HTR-8/SVneo (cell line): ENCODE measurements at places on chromosomes 2 and 18.

- no peak for DNase-seq
Measured at GRCh38 chr2:174503161-174503809, 16.5 kb upstream of the GPR155 start.

GRCh38 chr18:6854811-6855210 is 125.3 kb downstream of the ARHGAP28 start:
- no peak for DNase-seq

DNA sequence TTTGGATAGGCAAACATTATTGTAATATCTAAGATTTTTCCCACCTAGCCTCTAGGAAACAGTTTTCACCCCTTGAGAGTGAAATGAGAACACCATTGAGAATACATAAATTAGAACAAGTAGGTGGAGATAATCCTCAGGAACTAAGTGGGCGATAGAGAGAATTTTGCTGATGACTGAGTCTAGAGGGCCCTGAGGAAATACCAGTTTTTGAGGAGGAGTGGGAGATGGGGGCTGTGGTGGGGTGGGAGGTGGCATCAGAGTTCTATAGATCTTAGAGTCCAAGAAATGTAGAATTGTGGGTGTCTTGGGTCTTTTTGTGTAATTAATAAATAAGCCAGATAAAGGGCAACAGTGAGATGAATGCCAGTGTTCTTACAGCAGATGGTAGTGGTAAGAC is 11.8 kb downstream of the NCAPH start:
- DNase-seq, result no peak

GRCh38 chr2:162198239-162198638 is 45.0 kb downstream of the FAP start:
- no peak for DNase-seq

DNA sequence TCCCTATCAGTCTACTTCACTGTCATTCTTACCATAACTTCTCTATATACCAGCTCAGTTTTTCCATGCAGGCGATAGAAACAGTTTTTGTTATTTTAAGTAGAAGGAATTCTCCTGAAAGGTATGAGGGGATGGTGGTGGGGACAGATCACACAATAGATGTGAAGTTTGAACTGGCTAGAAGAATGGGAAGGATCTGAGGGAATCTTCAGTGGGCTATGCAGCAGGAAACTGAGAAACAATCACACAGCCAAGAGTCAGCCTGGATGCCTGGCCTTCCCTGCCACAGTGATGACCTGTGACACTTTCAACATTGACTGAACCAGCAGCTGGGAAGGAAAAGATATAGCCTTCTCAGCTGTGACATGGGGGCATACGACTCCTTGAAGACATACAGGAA is 329.1 kb upstream of the GULP1 start:
- no peak for DNase-seq

DNA sequence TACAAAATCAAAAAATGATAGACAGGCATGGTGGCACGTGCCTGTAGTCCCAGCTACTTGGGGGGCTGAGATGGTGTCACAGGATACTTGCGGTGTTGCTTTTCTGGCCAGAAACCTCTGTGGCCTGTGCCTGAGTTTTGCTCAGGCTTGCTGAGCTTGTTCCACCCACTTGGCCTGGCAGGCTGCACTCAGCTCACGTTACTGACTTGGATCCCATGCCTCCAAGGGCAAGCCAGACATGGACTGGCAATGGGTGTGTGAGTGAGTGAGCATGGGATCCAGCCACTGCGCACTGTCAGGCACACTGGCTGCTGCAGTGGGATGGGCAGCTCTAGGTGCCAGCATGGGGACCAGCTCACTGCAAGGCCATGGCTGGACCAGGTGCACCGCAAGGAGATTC is 67.9 kb downstream of the NCAPH start:
- no peak for DNase-seq

GRCh38 chr18:57670046-57670445 is 48.4 kb upstream of the NARS1 start:
- DNase-seq, result no peak

DNA sequence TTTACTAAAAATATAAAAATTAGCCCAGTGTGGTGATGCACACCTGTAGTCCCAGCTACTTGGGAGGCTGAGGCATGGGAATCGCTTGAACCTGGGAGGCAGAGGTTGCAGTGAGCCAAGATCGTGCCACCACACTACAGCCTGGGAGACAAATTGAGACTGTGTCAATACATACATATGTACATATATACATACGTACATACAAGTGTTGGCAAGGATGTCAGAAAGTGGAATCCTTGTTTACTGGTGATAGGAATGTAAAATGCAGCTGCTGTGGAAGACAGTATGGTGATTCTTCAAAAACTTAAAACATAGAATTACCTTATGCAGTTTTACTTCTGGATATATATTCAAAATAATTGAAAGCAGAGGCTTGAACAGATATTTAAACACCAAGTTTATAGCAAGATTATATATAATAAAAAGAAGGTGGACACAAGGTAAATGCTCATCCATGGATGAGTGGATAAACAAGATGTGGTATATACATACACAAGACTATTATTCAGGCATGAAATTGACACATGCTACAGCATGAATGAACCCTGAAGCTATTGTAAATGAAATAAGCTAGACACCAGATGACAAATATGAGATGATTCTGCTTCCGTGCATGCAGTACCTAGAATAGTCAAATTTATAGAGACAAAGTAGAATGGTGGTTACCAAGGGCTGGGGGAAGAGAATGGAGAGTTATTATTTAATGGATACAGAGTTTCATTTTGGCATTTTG is 43.2 kb downstream of the CCDC138 start:
- DNase-seq, result no peak

- DNase-seq, result no peak
Measured at GRCh38 chr18:58813561-58814225, 51.0 kb upstream of the ZNF532 start.

GRCh38 chr2:69597843-69598610 is 45.5 kb downstream of the AAK1 start:
- DNase-seq, result no peak

DNA sequence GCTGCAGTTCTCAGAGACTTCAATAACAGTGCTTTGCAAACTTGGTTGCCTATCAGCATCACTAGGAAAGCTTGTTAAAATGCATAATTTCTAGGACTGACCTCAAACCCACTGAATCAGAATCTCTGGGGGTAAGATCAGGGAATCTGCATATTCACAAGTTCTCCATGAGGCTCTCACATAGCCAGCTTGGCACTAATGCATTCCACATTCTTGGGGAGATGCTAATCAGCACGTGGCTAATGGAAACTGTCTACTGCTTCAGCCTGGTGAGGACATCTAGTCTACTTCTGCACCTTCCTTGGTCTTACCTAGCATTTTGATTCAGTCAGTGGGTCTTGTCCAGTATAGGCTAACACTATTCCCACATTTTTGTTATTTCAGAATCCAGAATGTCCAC is 56.3 kb downstream of the RBKS start:
- no peak for DNase-seq

DNA sequence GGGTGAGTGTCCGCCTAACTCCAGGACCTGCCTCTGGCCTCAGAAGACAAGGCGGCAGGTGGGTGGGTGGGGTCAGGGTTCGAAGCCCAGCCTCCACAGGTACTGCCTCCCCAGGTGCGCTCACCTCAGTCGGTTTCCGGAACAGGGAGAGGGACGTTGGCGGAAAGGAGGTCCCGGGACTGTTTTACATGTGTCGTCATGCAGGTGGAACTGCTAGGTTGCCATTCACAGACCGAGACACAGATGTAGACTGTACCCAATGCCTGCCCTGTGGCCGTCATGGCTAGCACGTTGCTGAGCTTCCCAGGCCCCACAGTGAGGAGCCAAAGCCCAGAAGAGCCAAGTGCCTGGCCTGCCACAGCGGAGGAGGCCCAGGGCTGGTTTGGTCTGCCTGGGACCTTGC is 284.0 kb upstream of the HS6ST1 start:
- no peak for DNase-seq

DNA sequence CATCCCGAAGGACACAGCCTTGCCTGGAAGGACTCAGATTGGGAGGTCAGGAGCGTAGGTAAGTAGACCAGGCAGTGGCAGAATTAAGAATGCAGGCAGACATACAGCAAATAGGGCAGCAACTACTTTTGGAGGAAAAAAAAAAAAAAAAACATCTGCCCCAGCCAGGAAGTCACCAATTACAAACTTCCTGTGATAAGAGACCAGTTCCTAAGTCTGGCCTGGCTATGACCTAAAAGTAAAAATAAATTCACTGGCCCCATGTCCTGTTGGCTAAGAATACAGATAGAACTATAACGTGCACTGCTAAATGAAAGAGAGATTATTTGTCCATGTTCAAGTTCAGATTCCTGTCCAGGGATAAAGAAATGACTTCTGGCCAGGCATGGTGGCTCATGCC is 45.2 kb upstream of the NOSTRIN start:
- DNase-seq, result no peak

DNA sequence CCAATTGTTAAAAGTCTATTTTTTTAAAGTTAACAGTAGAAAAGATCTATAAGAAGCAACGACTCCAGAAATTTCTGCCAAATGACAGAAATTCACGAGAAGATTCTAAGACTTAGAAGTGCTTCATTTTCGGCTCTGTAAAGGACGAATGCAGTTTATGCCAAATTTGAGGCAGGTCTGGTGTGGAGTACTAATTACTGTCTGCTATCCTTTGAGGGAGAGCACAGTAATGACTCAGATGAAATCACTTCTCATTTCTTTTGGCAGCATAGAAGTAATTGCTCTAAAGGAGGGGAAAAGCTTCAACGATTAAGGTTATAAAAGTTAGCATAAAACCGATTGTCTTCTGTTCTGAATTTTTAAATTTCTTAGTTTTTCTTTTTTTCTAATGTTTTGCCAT is 11.4 kb downstream of the G6PC2 start:
- no peak for DNase-seq

DNA sequence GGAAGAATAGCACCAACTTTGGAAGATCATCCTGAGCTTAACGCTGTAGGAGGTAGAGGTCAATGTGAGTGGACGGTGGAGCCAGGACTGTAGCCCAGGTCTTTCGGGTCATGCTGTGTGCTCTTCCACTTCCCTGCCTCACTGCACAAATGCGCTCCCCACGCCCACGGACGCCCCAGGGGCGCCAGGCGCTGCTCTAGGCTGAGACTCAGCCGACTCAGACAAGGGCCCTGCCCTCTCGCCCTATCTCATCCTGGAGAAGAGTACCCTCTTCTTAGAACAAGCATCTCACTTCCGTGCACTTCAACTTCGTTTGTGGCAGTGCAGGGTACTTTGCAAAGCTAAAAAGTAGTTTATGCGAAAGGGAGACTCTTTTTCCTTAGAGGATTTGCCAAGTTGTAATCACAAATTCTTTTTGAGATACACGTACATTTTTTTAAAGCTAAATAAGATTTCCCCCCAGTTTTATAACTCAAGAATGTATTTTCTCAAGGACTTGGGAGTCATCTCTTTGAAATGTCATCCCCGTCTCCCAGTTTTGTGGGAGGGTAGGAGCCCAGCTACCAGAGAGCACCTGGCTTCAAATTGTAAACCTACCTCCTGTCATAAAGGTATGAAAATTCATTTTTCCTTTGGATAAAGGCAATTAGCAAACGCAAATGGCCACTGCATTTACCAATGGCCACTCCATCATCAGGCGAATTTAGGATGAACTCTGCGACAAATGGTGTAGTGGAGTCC is 1.2 kb upstream of the PRELID3A start:
- no peak for DNase-seq

GRCh38 chr2:42931818-42932195 is 139.4 kb upstream of the HAAO start:
- no peak for DNase-seq

DNA sequence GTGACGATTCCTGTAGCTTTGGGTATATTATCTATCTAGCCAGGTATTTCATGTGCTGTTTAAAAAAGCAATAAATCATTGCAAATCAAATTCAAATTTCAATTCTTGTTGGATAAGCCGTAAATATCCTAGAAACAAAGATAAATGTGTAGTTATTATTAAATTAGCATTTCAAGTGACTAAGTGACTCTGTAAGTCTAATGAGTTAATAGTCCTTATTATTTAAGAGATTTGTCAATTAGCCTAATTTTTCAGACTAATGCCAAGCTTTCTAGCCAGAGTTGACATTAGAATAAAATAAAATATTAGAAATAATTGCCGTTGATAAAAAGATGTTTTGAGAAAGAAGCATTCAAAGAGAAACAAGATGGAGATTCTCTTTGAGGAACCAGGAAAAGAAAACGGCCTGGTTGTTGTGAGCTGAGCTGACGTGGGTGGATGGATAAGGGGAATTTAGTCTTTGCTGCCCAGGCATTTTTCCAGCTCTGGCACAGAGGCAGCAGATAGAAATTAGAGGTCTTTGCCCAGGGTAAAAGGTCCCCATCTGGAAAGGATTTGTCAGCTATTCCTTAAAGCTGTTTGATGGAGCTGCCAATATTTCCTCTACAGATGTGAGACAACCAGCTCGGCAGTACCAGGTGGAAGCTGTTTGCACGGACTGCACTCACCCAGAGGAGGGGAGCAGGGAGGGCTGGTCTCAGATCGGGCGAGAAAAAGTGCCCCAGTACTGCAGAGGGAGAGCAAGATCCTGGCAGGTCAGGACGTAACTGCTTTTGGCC is 117.3 kb upstream of the SEC11C start:
- no peak for DNase-seq

GRCh38 chr18:70058916-70059315 is 111.2 kb upstream of the CD226 start:
- no peak for DNase-seq

DNA sequence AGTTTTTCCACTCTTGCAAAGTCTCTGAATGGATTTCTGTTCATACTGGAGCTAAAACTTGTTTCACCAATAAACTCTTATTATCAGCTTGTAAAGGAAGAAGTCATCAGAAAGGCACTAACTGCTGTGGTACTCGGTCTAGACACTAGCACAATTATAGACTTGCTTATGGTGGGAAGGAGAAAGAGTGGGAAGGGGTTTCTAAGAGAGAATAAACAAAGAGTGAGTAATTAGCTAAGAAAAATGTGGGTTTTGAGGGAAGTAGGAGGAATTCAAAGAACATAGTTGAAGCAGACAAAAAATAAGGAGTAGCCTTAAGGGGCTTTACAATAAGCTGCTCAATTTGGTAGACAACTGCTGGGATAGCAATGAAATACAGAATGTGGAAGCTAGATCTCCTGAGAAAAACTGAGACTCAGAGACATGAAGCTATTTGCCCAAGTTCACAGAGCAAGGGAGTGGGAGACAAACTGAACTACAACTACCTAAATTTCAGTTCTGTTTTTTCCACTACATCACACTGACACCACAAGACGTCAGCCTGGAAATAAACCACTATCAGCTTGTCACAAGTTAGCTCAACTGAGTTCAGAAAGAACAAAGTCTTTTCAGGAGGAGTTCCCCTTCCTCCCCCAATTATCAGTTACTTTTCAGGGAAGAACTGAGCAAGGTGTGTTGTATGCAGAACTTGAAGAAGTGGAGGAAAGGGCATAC is 59.7 kb downstream of the MAP4K3 start:
- no peak for DNase-seq

GRCh38 chr2:1588051-1588977 is 156.0 kb downstream of the PXDN start:
- DNase-seq, result no peak

GRCh38 chr2:124281541-124281940 is 256.5 kb downstream of the CNTNAP5 start:
- DNase-seq, result no peak

DNA sequence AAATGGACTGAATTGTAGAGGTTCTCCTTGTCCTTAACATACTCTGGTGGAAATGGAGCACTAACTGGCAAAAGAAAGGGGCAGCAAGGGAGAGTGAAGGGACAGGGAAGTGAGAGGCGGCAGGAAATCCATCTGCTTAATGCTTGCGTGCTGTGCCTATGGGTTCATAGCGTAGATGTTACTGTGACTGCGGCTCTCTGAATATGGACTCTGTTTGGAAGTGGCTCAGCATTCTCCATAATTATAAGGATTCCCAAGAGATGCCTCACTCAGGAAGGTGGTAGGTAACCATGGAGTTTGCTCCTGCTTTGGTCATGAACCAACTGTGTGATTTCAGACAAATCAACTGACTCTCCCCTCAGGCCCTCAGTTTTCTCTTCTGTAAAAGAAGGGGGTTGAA is 50.0 kb downstream of the MYO3B start:
- DNase-seq, result no peak
